Activated CD4-positive, CD25-positive, alpha-beta regulatory T cell treated with anti-CD3 and anti-CD28 coated beads, Interleukin-2, amount 50 U/mL, for 16 hours (primary cell): ENCODE measurements at places on chromosomes 12 and 14.

- DNase-seq = no peak
These were observed 1.5 kb upstream of the CCDC63 start for GRCh38 chr12:110845339-110845682.

DNA sequence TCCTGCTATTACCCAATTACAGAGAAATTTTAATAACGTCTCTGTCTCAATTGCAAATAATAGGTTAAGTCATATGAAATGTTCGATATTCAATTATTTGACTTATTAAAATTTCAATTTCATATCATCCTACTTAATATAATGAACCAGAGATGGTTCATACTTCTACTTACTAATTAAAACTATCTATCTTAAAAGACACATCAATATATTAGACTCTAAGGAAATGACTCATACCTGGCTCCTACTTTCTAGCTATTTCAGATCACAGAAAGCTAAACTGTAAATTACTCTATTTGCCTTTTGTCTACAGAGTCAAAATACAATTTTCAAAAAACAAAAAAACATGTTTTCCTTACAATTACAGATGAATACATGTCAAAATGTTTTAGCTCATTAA lies 99.6 kb downstream of the CAPZA3 start:
- DNase-seq = no peak

GRCh38 chr12:42450248-42450647 lies 124.3 kb downstream of the PPHLN1 start:
- DNase-seq = no peak

GRCh38 chr12:111519083-111519482 lies 80.0 kb downstream of the ATXN2 start:
- DNase-seq = no peak

- no peak for DNase-seq
These were observed 31.7 kb downstream of the ETV6 start for GRCh38 chr12:11681207-11681606.

- DNase-seq = no peak
These were observed 177.6 kb downstream of the PDZRN4 start for GRCh38 chr12:41365653-41366171.

DNA sequence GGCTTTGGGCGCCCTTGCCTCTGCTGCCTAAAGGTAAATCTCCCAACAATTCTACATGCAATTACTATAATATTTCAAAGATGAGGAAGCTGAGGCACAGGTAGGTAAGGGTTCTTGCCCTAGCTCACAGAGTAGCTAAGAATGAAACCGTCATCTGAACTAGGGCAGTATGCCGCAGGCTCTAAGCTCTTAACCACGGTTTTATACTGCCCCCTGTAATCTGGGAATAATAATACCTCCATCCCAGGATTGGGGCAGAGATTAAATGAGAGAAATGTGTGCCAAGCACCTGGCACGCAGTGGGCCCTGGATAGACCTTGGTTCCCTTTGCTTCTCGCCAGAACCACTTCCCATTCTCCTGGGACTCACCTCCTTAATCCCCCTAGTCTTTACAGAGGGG lies 1.5 kb upstream of the HRK start:
- no peak for DNase-seq
